Activated CD4-positive, CD25-positive, alpha-beta regulatory T cell treated with anti-CD3 and anti-CD28 coated beads, Interleukin-2, amount 50 U/mL, for 16 hours (primary cell): ENCODE measurements at places on chromosomes 4 and X.

GRCh38 chr4:76699751-76700310 is 198.1 kb downstream of the SOWAHB start:
- DNase-seq, result no peak

DNA sequence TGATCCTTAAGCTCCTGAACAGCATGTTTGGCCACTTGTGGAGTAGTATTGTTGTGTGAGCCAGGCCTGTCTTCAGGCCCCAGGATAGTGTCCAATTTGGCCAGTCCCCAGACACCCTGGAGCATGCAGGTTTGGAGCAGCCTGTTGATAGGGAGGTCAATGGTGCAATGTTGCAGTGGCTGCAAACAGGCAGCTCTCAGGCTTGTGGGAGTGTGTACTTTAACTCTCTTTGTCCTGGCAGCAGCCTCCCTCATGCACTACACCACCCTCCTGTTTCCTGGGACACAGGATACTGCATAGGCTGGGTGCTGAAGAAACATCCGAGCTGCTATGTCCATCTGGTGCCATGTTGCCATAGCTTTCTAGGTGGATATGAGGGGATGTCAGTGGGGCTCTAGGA is 24.0 kb downstream of the TECRL start:
- no peak for DNase-seq

DNA sequence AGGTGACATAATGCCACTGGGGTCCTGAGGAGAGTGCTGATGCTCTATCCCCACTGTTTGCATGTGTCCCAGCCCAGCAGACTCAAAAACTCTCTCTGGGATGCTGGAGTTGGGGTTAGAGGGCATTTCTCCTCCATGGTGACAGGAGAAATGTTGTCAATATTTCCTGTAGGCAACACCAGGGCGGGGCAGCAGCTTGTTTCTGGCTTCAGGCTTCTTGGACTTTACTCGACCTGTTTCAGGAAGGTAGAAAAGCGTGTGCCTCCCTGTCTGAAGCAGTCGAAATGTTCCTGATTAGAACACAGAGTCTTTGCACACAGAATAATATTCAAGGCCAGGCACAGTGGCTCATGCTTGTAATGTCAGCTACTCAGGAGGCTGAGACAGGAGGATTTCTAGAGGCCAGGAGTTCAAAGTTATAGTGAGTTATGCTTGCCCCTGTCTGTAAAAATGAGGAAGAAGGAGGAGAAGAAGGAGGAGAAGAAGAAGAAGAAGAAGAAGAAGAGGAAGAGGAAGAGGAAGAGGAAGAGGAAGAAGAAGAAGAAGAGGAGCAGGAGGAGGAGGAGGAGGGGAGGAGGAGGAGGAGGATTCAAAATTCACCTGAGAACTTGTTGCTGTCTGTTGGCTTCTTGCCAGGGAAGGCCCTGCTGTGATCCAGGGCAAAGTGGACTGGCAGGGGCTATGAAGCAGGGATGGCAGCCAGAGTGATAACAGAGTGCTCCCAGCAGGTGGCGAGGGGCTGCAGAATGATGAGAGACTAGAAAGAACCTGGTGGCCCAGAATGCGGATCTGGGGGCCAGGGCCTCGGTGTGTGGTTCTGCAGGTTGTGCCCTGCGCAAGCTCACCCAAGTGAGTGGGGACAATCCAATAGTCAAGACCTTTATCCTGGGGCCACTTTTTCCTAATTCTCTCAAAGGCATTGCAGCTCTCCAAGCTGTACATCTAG is 82.9 kb downstream of the RTL5 start:
- DNase-seq, result no peak

GRCh38 chrX:123330229-123330942 is 146.3 kb downstream of the GRIA3 start:
- DNase-seq, result no peak

- DNase-seq, result no peak
Measured at GRCh38 chr4:180152831-180153230, 2090.4 kb upstream of the TENM3 start.

GRCh38 chr4:80655662-80656061 is 320.1 kb downstream of the CFAP299 start:
- DNase-seq, result no peak

DNA sequence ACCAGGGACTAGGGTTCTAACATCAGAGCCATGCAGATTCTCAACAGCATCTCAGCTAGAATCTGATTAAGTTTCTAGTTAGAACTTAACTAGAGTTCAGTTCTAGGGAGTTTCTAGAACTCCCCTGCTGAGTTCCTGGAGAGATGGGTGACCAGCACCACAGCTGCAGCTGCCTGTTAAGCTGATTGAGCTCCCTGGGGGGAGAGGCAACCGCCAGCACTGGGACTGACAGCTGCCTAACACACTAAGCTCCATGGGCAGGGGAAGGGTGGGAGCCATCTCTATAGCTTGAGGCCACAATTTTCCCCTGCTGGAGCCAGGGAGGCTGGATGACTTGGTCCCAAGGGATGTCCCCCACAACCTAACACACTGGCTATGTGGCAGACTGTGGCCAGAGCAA is 84.2 kb downstream of the CHIC1 start:
- no peak for DNase-seq

GRCh38 chrX:110395877-110396276 is 37.2 kb downstream of the RTL9 start:
- no peak for DNase-seq

- no peak for DNase-seq
Measured at GRCh38 chr4:122218762-122219161, 66.6 kb downstream of the BLTP1 start.

DNA sequence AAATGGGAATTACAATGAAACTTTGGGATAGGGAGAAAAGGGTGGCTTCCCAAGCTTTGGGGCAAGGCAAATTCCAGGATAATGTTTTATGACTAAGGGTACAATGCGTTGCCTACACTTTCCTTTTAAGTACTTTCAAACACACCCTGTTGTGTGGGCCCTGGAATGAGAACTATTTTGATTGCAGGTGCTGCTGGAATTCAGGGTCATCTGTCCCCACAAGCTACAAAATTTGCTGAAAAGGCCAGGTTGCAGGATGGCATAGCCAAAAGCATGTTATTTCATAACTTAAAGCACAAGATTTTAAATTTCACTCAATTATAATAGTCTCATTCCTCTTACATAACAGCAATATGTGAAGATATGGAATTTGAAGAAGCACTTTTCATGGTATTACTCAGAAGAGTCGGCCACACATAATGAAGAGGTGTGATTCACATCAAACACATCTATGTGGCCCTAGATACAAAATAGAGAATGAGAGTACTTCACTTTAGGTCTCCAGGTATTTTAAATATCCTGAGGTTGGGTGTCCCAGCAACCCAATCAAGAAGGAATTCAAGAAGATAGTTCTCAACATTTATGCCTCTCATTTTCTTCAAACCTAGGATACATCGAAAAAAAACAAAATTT is 89.3 kb downstream of the APBB2 start:
- DNase-seq, result no peak

DNA sequence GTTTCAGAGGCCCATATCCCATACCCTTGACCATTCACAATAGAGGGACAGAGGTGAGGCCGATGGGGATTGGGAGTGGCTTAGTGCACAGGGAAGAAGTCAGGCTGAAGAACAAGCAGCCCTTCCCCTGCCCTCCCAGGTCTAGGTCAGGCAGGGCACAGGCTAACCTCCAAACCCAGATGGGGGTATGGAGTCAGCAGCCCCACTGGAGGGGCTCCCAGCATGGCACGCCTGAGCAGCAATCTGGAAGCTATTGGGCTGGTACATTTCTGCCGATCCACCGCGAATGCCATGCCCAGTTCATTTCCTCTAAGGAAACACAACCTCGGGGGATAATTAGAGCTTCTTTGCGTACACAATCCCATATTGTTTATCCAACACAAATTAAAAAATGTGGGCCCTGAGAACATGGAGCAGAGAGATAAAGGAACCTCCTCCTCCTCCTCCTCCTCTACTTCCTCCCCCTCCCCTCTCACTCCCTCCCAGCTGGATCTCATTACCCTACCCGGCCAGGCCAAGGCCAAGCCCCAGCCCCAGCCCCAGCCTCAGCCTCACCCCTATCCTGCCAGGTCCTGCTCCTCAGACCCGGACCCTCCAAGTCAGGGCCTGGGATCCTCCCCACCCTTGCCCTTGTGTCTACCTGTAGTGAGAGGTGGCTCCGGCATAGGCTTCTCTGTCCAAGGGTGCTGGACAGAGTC is 83.0 kb downstream of the PJA1 start:
- no peak for DNase-seq

DNA sequence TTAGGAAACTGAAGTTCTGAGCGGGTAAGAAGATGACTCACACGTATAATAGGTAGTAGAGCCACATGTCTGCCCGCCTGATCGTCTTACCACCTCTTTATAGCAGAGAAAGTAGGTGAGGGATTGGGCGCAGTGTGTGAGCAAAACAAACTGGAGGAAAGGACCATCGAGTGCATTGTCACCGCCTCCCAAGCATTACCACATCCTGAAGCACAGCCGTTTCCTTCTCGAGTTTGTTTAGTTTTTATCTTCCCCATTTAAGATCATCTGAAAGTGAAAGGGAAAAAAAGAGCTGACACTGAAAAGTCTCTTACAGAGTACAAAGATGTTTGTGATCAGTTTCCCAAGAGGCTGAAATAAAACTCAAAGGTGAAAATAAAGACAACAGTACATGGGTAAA is 14.8 kb downstream of the PDK3 start:
- peak; percentile 48 for DNase-seq
